Activated CD4-positive, alpha-beta T cell treated with anti-CD3 and anti-CD28 coated beads, Interleukin-10, Interleukin-2, amounts not matched to agents 100 ng/mL and 50 ng/mL, durations not matched to agents 16 hours and 8 hours (primary cell): ENCODE measurements at places on chromosomes 13 and 19.

- DNase-seq, result no peak
Measured at GRCh38 chr13:49213997-49214916, 5.9 kb upstream of the MLNR start.

DNA sequence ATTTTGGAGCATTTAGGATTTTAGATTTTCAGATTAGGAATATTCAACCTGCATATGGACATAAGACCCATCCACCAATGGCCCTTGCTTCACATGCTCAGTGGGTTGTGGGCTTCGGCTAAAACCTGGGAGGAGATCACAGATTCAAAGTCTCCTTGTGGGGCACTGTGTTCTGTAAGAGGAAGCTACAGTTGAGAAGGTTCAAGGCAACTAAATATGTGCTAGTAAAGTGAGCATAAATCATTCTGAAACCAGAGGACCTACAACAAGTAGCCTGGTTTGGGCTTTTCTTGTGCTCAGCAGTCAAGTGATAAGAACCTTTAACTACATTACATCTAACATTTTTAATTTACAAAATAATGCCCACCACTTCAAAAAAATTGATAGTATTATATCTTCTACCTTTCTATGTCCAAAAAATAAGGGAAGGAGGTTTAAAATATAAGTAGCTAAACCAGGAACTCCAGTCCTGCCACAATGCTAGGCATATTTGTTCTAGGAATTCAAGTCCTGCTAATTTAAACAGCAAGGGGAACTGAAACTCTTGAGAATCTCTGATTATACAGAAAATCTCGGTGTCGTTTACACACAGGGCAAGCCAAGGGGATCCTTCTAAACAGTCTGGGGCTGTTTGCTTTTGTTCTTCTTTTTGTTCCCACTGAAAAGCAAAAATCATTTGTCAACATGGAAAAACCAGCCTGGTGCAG is 36.6 kb downstream of the FOXO1 start:
- peak; percentile 47 for DNase-seq

- no peak for DNase-seq
Measured at GRCh38 chr19:411723-412355, 2.9 kb upstream of the C2CD4C start.

- no peak for DNase-seq
Measured at GRCh38 chr19:57803594-57804325, 11.0 kb downstream of the ZNF552 start.

DNA sequence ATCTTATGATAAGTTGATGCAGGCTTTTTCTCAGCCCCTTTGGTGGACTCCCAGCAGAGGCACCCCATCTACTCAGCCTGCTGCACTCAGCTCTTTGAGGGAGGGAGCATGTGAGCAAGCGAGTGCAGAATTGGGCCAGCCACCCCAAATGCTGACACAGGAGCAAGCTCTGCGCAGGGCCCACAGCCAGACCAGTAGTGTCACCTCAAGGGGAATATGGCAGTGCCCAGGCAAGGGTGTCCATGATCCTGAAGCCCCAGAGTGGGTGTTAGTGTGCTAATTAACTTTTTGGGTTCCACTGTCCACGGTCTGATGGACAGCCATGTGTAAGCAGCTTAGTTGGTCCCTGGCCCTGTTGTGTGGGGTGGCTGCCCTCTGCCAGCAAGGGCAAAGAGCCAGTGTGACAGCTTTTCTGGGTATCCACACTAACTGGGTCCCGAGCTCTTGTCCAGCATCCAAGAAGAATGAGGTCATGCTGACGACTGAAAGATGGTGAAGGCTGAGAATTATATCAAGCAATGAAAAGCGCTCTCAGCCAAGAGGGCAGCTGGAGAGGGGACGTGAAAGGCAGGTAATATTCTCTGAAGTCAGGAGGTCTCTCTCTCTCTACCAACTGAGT is 898.3 kb upstream of the PCDH9 start:
- no peak for DNase-seq

- peak; percentile 49 for DNase-seq
Measured at GRCh38 chr13:39910833-39911232, 255.4 kb downstream of the COG6 start.

DNA sequence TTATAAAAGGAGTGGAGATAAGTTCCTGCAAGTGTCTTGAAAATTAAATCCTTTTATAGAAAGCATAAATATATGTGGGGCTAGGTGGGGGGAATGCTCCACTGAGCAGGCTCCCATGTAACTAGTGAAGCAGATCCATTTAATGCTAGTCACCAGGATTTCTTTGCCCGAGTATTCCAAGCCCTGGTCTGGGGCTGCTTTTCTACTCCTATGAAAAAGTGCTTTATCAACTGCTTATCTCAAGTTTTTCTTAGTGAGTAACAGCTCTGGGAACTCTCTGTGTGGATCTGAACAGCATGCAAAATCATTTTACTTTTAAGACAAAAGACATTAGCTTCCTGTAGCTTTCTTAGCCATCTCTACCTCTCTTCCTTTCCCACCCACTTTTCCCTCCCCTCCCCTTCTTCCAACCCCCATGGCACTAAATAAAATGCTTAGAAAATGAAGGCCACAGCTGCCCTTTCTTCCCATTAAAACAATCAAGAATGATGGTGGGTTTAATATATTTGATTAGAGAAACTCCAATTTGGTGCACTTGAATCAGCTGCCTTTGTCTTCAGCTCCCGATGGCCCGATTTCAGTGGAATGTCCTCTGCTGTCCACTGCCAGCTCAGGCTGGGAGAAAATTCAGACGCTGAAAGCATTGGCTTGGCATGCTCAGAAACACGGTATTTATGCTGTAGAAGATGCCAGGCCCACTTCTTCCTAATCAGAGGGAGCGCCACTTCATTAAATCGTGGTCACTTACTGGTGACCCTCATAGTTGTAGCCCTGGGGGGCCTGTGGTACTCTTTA is 475.1 kb downstream of the FOXO1 start:
- no peak for DNase-seq

- no peak for DNase-seq
Measured at GRCh38 chr13:49833402-49833801, 40.9 kb upstream of the KPNA3 start.

DNA sequence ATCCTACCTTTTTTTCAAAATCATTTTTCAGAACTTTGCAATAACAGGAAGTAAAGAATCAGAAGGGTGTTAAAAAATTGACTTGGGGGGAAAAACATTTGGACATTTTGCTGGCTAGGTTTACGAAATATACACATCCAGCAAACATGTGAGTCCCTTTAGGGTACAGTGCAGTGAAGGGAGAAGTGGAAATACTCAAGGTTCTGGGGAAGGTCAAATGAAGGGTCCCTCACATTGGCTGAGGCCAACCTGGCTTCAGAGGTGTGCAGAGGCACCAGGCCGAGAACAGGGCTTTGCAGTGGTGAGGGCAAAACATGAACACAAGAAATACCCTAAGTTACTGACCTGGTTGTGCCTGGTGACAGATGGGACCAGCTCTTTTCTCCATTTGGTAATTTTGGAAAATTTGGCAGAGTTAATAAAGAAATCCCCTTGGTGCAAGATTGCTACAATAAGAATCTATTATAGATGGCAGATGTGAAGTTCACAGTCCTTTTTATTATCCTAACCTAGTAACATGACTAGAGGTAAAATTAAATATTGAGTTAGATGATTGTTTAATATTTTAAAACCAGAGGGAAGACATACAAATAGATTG is 1.5 kb upstream of the UPF3A start:
- DNase-seq, result peak; percentile 16

- no peak for DNase-seq
Measured at GRCh38 chr13:95243207-95243606, 58.0 kb downstream of the ABCC4 start.

DNA sequence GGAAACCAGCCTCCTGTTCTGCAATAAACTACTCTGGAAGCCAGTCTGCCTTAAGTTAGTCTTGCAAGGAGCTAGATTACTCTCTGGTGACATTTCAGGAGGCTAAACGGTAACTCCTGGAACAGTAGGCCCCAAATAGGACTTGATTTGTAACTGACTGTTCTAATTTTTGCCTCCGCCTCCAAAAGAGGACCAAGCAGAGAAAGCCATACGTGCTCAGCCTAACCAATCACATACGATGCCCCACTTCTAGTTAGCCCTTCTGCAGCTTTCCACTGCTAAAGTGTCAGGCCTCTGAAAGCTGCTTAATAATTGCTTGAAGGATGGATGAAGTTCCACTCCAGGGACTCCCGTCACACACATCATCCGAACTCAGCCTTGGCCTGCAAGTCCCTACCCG is 744 bp downstream of the ZNF805 start:
- DNase-seq, result no peak

DNA sequence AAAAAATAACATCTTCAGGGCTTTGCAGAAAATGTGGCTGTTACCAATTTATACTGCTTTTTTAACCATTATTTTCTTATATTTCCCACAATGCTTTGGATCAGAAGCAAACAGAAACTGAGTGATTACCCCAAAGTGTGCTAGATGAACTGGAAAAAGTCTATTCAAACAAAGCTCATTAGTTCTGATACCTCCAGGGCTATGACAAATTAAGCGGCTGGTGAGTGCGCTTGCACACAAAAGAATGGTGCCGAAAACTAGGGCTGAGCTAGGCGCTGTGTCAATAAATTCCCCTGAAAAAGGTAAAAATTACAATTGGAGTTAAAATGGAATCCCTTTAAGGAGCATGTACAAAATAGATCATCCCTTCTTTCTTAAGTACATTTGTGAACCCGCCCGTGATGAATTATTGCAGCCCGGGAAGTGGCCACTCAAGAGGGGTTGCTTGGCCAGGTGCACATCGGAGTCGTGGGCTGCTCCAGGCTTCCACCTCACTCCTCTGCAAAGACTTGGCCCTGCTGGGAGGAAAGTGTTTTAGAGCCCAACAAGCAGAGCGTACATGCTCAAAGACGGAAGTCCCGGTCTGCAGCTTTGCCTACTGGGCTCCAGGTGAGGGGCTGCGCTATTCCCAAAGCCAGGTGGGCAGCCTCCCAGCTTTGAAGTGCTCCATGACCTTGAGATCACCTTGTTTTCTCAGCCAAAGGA is 164.0 kb upstream of the ZNF507 start:
- DNase-seq, result no peak

GRCh38 chr13:108777421-108778420 is 148.3 kb downstream of the MYO16 start:
- DNase-seq, result no peak

GRCh38 chr13:27631156-27631555 is 9.5 kb downstream of the POLR1D start:
- DNase-seq, result no peak

GRCh38 chr13:29605860-29606526 is 10.5 kb upstream of the SLC7A1 start:
- no peak for DNase-seq

DNA sequence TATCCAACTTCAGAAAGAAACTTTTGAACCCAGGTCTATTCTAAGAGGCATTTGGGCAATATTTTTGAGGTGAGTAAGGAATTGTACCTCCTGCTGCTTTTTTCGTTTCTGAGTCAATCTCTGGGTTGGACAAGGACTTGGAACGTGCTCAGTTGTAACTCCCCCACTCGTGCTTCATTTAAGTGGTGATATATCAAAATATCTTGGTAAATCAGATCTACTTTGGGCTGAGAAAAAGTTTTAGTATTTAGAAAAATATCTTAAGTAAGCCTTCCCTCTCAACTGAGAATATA is 728.9 kb downstream of the EFNB2 start:
- no peak for DNase-seq

DNA sequence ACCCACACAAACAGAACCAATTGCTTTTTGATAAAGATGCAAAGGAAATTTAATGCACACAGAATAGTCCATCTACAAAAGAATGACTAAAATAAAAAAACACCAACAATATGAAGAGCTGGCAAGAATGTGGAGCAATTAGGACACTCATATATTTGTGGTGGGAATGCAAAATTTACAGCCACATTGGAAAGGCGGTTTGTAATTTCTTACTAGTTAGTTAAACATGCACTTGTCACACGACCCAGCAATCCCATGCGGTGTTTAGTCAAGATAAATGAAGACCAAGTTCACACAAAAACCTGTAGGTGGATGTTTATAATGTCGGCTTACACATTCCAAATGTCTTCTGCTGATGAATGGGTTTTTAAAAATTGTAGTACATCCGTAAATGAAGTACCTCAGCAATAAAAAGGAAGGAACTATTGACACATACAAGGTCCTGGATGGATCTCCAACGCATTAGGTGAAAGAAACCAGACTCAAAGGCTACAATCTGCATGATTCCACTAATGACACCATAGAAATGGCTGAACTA is 5.2 kb downstream of the GRTP1 start:
- no peak for DNase-seq

- peak; percentile 81 for DNase-seq
Measured at GRCh38 chr19:19451429-19452242, 46.2 kb downstream of the GATAD2A start.

DNA sequence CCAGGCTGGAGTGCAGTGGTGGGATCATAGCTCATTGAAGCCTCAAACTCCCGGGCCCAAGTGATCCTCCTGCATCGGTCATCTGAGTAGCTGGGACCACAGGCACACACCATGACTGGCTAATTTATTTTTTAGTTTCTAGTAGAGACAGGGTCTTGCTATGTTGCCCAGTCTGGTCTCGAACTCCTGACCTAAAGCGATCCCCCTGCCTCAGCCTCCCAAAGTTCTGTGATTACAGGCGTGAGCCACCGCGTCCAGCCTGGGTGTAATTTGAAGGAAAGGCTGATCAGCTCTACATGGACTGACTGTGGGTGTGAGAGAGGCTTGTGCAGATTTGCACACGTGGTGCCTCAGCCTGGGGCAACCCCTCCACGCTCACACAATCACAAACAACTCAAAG is 31.1 kb downstream of the ADGRL1 start:
- no peak for DNase-seq

DNA sequence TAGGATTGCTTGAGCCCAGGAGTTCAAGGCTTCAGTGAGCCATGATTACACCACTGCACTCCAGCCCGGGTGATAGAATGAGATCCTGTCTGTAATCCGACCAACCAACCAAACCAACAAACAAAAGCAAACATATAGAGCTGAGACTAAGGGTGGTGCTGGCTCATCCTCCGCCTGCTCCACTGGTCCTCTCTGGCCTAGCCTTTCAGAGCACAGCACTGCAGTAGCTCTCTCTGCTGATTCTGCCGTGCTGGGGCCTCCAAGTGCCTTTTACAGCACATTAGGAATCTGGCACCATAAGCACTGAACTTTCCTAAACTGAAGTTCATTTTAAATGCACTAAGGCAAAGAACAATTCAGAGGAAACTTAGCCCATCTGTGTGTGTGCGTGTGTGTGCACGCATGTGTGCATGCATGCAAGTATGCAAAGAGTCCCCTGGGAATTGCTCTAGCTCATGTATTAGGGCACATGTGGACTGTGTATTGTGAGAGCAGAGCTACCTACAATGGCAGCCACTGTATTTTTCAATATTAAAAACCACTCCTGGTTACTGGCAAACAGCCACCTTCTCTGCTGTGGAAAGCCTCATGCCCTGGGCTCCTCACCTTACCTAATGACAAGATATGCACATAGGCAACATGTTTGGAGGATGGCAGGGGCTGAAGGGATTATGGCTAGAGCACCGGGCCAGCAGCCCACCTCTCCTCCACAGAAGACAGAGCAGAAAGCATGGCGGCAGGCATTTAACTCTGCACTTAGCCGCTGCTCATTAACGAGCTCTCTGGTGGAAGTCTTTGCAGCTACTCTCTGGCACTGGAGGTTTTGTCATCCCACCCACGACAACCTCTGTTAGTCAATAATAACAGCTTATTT is 223.1 kb upstream of the TSHZ3 start:
- DNase-seq, result no peak

- no peak for DNase-seq
Measured at GRCh38 chr19:44671400-44671799, at the start of gene CEACAM19. Gene CEACAM19, plus strand, starts transcription at chr19:44671482. Its CDS starts 450 bp downstream, at chr19:44671932.
